ENCODE measurements at places on chromosomes 7 and 10.

DNA sequence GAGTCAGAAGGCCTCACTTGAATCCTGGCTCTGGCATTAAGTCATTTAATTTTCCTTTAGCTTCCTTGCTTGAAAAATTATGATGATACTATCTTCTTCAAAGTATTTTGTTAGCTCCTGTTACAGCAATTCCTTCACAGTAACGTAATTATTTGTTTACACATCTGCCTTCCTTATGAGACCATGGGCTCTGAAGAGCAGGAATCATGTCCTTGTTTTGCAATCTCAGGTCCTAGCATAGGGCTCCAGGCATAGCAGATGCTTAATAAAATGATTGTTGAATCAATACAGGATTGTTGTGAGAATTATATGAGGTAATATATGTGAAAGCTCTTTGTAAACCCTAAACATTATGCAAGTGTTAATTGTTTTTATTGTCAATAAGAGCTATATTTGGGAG lies 25.5 kb downstream of the KLHDC10 start:
- no peak for DNase-seq

- no peak for DNase-seq
Observed at GRCh38 chr7:37248396-37248861, 200.2 kb downstream of the ELMO1 start.

- DNase-seq = no peak
Observed at GRCh38 chr10:97089209-97089870, 96.4 kb downstream of the SLIT1 start.

DNA sequence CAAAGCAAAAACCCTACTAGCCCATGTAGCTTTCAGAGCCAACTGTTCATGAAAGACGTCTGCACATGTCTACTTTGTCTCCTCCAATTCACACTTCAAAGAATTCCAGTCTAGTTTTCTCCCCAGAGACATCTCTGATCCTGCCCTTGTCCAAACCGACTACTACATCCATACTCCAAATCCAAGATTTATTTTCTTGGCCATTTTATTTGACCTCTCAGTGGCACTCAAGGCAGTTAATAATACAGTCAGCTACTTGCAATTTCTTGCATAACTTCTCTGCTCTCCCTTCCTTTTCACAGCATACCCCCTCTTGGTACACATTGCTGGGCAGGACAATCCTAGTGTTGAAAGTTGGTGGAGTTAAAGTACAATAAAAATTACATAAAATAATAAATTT lies 170.9 kb upstream of the INHBA start:
- DNase-seq = no peak

DNA sequence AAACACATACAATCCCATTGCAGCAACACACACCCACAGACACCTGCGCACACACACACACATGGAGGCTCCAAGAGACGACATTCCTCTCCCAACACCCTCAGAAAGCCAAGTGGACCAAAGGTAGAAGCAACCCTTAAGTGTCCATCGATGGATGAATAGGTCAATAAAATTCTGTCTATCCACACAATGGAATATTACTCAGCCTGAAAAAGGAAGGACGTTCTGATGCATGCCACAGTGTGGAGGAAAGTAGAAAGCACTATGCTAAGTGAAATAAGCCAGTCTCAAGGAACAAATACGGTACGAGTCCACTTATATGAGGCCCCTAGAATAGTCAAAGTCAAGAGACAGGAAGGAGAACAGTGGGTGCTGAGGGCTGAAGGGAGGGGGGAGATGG lies 174.4 kb downstream of the GRID1 start:
- no peak for DNase-seq

- no peak for DNase-seq
Observed at GRCh38 chr7:116861717-116862116, 670 bp upstream of the CAPZA2 start.

GRCh38 chr7:100855515-100855914 lies 3.0 kb downstream of the SLC12A9 start:
- no peak for DNase-seq

DNA sequence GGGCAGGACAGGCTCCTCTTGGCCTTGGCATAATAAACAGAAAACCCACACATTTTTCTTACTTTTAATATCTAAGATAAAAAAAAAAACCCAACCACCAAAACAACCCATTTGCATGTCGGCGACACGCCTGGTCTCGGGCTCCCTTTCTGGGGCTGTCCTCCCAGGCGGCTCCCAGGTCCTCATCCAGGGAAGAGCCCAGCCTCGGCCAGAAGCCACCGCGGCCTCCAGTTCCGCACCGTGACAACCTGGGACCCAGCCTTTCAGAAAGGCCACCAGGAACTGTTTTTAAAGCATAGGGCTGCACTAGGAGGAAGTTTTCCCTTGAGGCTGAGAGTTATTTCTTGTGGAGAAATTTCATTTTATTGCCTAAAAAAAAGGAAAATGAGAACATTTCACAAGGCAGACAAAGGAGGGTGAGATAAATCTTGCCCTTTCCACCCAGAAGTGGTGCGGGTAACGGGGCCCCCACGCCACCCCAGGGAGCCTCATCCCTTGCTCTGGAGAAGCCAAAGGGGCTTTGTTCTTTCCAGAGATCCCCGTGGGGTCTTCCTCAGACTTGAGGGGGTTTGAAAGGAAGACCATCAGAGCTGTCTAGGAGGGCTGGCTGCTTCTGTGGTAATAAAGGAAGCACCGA lies 39.2 kb upstream of the MKRN1 start:
- DNase-seq = no peak

DNA sequence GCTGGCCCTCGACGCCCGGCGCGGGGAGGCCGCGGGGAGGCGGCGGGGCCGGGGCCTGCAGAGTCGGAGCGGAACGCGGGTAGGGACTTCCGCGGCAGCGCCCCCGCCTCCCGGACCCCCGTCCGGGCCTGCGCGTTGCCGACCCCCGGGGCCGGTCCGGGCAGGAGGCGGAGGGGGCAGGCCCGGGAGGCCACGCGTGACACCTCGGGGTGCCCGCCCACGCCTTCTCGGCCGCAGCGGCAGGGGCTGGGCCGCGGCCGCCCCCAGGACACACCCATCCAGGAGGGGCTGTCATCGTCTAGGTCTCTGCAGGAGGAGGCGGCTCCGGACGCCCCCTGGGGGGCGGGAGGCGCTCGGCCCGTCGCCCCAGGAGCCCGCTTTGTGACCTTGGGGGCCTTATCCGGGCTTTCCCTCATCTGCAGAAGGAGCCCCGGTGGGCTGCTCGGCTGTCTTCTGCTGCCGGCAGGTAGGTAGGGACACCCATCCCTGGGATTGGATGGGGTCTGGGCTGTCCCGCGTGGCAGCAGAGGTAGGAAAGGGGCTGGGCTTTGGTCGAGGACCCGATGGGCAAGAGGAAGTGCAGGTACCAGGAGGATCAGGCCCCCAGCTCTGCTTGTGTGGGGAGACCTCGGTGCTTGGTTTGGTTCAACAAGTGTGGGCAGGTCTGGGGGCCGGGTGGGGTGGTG lies 569 bp downstream of the ZNF316 start:
- peak; percentile 7 for DNase-seq

- DNase-seq = peak; percentile 8
Observed at GRCh38 chr10:120436439-120437112, 20.5 kb upstream of the PLPP4 start.

- no peak for DNase-seq
Observed at GRCh38 chr7:1804310-1804709, 134.2 kb downstream of the ELFN1 start.

GRCh38 chr10:123863183-123863575 lies 28.4 kb downstream of the CPXM2 start:
- no peak for DNase-seq

DNA sequence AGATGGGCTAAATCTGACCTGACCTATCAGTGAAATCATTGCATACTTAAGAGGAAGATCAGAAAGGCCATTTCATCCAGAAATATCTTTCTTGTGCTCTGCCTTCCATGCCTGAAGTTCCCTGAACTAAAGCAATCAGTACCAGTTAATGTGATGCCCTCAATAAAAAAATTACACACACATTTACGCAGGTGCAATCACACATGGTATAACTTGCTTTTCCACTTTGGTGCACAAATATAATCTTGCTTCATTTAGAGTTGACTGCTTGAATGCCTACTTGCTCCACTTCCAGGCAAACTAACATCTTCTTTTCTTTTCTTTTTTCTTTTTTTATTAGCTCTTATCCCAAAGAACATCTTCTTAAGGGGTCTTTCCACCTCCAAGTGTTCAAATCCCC lies 58.3 kb upstream of the KIF5B start:
- DNase-seq = no peak

DNA sequence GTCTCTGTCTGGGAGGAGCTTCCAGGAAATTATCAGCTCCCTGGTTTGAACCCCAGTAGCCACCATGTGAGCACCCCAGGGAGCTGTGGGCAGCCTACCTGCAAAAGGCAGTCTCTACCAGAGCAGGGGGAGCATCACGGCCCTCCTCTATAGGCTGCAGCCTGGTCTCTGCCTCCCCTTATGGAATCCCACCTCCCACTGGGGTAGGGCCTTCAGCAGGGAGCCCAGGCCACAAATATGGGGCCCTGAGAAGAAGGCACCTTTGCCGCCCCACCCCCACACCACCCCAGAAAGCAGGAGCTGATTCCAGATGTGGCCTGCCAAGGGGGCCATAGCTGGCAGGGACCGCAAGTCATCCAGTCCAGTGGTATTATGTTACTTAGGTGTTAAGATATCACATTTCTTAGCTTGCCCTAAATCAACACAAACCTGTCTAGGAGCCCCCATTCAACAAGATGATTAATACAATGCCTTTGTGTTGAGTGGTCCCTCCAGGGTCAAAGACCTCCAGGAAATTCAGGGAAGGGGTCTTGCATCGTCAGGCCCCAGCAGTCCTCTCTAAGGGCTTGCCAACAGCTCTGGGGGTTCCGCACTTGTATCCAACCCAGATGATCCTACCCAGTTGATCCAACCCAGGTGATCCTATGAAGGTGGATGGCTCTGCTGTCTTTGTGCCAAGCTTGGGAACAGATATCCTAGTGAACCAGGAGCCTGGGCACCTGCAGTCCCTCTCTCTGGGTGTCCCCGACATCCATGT lies 114.9 kb downstream of the OAT start:
- DNase-seq = no peak

DNA sequence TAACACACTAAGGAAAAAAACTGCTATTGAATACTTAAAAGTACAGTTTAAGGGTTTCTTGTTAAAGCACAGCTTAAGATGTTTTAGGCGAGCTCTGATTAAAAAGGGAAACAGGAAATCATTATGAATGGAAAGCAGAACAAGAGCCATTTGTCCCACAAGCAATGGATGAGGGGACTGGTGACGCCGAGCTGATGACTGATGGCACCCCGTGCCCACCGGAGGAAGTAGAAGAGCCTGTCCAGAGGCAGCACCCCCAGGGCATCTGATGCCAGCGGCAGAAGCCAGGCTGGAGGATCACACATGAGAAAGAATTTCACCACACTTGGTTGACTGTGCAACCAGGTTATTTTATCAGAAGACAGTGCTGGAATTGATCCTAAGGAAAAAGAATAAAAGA lies 15.0 kb upstream of the INSIG1 start:
- DNase-seq = no peak

DNA sequence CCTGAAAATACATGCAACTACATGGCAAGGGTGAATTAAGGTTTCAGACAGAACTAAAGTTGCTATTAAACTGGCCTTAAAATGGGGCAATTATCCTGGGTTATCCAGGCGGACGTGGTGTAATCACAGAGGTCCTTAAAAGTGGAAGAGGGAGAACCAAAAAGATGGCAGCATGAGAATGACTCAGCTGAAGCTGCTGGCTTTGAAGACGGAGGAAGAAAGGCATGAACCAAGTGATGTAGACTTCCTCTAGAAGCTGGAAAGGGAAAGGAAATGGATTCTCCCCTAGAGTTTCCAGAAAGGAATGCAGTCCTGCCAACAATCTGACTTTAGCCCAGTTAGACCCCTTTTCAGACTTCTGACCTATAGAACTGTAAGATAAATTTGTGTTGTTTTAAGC lies 27.0 kb upstream of the UBN2 start:
- no peak for DNase-seq

DNA sequence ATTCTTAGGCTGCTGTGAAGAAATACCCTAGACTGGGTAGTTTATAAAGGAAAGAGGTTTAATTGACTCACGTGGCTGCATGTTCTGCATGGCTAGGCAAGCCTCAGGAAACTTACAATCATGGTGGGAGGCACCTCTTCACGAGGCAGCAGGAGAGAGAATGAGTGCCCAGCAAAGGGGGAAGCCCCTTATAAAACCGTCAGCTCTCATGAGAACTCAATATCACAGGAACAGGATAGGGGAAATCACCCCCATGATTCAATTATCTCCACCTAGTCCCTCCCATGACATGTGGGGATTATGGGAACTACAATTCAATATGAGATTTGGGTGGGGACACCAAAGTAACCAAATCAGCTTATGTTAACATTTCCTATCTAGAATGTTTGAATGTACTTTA lies 259.2 kb downstream of the TWIST1 start:
- DNase-seq = no peak

DNA sequence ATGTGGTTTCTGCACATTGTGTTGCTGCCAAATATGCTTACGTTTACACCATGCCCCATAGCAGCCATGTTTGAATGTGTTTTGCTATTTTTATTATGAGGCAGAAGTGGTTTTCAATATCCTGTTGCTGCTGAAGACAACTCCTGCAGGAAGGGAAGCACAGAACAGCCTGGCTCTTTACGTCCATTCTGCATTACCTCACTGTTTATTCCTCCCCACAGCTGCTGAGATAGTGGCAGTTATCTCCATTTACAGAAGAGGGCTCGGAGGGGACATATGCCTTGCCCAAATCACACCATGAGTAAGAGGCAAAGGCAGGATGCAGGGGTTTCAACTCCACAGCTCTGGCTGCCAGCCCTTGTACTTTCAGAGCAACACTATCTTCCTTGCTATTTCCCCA lies 35.3 kb downstream of the PLPP4 start:
- no peak for DNase-seq

DNA sequence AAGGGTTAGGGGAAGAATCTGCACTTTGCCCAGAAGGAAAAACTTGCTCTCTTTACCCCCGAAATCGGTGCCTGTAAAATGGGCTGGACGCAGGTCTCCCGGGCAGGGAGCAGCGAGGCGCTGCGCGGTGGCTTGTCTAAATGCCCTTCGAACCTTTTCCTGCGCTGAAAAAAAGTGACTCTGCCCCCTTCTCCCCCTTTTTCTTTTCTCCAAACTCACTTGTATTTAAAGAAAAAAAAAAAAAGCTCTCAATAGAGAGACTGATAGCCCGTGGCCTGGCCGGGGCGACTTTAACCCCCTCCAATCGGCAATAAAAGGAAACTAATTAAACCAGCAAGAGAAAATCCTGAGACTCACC lies 286 bp downstream of the SP8 start:
- DNase-seq = no peak

GRCh38 chr7:34087892-34088891 lies 182.9 kb downstream of the BMPER start:
- peak; percentile 24 for DNase-seq

DNA sequence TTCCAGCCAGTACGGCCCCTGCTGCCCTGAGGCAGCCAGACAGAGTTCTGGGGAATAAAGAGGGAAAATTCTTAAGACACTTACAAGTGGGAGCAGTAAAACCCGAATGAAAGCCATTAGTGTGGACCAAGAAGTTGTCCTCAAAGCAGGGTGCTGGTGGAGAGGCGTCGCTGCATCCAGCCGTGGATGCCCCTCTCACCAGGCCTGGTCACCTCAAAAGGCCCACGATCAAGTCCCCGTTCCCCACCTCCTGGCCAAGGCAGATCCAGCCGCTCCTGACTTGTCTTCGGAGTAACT lies 656 bp downstream of the VSTM4 start:
- no peak for DNase-seq
